Myocyte (in vitro differentiated cells): ENCODE measurements at places on chromosomes 4 and X. TPM values are rescaled to one million over a fixed set of nuclear protein-coding genes. Genes with fewer than 3 reads are reported as not detected.
A peak's percentile ranks its signal among the peaks of the same experiment; 100 is the strongest.

The CT83 gene
- not detected in 2 replicates for total RNA-seq

The KLB gene
- total RNA-seq = not detected in 2 replicates

- no peak for DNase-seq
Observed at GRCh38 chrX:48683411-48683982, at the start of gene WAS. TSS of gene WAS (plus strand) at chrX:48683799. CDS start at chrX:48683854, 55 bp downstream.

DNA sequence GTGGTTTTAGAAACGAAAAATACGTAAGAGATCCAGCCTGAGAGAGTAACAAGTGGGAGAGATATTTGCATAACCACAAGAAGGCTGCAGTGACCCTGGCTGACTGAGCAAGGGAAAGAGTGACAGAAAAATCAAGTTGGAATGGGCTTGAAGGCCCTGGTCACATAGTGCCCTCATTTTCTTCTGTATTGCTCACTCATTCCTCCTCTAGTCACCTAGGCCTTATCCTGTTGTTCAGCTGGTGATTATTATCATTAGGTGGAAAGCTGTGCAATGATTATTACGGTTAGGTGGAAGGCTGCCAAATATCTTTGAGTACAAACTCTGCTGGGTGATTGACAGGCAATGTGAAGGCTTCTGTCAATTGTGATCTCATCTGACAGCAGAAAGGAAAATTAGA is 2384.1 kb downstream of the PCDH7 start:
- peak; percentile 18 for DNase-seq

GRCh38 chr4:186906722-186907121 is 183.1 kb upstream of the FAT1 start:
- DNase-seq = no peak

The BEX5 gene
- total RNA-seq = not detected in 2 replicates

The CTAG1B gene
- total RNA-seq = not detected in 2 replicates

DNA sequence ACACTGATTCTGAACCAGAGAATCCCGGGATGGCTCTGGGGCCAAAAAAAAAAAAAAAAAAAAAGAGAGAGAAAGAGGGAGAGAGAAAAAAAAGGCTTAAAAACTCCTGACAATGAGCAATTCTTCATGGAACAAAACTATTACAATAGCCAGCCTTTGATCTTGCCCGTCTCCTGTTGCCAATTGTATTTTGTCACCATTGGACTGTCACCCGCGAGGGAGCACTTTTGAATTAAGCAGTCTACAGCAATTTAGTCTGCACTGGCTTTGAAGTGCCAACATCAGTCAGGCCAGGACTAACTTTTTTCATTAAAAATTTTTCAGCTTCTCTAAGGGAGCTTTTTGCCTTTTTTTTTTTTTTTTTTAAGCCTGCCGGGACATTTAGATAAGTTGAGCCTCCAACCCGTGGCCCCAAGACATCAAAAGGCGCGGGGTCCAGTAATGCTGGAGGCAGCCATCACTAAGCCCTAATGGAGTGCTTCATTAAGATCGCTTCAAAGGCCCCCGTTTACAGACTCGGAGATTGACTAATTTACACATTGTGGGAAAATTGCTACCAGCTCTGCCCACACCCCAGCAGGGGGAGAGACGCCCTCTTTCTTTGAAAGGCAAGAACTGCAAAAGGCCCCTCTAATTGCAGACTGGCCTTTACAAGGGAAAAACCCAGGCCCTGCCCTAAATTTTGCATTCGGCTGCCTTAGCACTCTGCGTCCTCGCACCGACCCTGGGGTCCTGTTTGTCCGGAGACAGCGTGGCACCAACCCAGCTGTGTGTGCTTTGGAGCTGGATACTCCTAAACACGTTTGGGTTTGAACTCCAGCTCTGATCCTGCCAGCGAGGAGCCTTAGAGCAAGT is 98.1 kb upstream of the MSX1 start:
- DNase-seq = no peak

The SUPT20HL2 gene
- total RNA-seq = not detected in 2 replicates

- no peak for DNase-seq
Observed at GRCh38 chr4:1171311-1172227, 814 bp downstream of the SPON2 start.
